ENCODE measurements at places on chromosomes 7 and 10. TPM values are rescaled to one million over a fixed set of nuclear protein-coding genes. Genes with fewer than 3 reads are reported as not detected.

GRCh38 chr10:105192861-105193260 is 551.8 kb downstream of the SORCS3 start:
- peak; percentile 24 for DNase-seq

NXPH1 gene
- not detected for polyA plus RNA-seq

- no peak for DNase-seq
Observed at GRCh38 chr7:22677680-22678079, 49.3 kb upstream of the IL6 start.

GRCh38 chr7:151824373-151824933 is 52.5 kb downstream of the PRKAG2 start:
- no peak for DNase-seq
